ENCODE measurements at places on chromosomes 4 and X. TPM values are rescaled to one million over a fixed set of nuclear protein-coding genes. Genes with fewer than 3 reads are reported as not detected.

LINC00632 gene
- 23.5 TPM for total RNA-seq

ATP2B3 gene
- 0.54 TPM for total RNA-seq

HAUS3 gene
- 23.7 TPM for total RNA-seq

PAGE2B gene
- total RNA-seq = not detected

HTRA3 gene
- total RNA-seq = 3.6 TPM

- H3K27ac ChIP-seq = no peak overlapping the region
- H3K4me3 ChIP-seq = no peak overlapping the region
- H3K36me3 ChIP-seq = no peaks in the 10 kb centered on the region
- H3K4me1 ChIP-seq = peaks cover 44% of the 10 kb centered on the region
Measured at GRCh38 chr4:151537687-151538086, 128.7 kb downstream of the FHIP1A start.

DNA sequence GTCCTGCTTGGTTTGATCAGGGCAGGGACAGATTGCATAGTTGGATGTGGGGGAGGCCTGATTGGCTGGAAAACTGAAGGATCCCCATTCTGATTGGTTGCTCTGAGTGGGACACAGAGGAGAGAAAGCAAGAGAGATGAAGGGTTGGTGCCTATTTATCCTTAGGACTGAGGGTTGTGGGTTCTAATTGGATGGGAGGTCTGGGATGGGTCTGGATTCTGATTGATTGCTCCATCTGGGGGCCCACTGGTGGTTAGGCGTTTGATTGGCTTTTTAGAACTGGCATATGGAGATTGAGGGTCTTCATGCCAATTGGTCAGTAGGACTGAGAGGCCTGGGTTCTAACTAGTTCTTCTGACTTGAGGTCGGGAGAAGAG, 644 bp upstream of the EBP start:
- H3K4me1 ChIP-seq = no peaks in the 10 kb centered on the region
- H3K27me3 ChIP-seq = no peaks in the 10 kb centered on the region
- H3K4me3 ChIP-seq = peak overlapping the region; percentile 77

DNA sequence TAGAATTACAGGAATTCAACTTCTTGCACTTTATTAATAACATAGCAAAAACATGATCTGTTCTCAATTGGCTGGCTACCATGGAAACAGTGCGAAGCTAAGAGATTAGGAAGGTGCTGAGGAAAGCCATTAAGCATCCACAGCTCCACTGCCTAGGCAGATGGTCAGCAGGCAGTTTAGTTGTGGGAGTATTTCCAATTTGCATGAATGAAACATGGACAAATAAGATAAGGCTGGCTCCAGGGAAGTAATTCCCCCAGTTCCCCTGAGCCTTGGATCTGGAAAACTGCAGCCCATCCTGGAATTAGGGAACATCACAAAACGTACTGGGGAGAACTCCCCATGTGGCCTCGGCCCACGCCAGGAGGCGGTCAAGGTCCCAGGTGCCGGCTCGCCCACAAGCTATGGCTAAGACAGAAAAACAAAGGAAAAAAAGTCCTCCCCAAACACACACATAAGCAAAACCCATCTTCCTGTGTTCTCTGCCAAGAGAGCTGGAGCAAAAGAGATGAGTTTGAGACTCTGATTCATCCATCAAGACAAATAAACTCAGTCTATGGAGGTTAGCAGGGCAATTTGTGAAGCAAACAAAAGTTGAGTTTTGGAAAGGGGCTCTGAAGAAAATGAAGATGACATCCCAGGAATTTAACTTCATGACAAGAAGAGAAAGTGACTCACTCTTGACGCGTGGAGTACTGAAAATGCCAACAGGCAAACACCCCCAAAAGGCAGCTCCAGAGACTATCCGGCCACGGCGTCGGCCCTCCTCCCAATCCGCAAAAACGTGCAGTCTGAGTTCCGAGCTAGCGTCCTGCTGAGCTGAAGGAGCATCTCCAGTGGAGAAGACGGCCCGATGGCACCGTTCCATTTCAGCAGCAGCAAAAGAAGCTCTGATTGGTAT, 45.1 kb downstream of the IGFBP7 start:
- DNase-seq = no peak
- H3K27ac ChIP-seq = no peak overlapping the region
- H3K4me3 ChIP-seq = no peak overlapping the region
- no peaks in the 10 kb centered on the region for H3K36me3 ChIP-seq
- no peaks in the 10 kb centered on the region for H3K4me1 ChIP-seq

- no peak overlapping the region for H3K27ac ChIP-seq
- DNase-seq = no peak
- H3K4me3 ChIP-seq = no peak overlapping the region
- no peaks in the 10 kb centered on the region for H3K4me1 ChIP-seq
Measured at GRCh38 chr4:81818385-81818920, 346.7 kb upstream of the RASGEF1B start.

DNA sequence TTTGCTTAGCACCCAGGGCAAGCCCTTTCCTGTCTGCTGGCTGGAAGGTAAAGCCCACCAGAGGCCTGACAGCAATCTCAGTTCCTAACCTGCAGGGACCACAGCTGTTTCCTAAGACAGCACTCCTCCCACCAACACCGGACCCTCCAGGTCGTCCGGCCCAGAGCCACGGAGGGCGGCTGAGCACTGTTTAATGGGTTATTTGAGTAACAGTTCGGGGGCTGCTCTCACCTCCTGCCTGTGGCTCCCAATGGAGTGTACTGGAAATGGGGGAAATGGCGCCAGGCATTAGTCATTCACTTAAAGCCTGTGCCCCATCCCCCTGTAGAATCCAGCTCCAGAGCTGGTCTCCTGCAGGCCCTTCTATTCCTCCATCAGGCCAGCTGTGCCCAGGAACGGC, 81.6 kb upstream of the ADRA2C start:
- no peaks in the 10 kb centered on the region for H3K4me1 ChIP-seq
- no peak overlapping the region for H3K27ac ChIP-seq
- no peak overlapping the region for H3K4me3 ChIP-seq
- H3K27me3 ChIP-seq = no peaks in the 10 kb centered on the region
- H3K36me3 ChIP-seq = no peaks in the 10 kb centered on the region

GRCh38 chr4:109067508-109068235, 234.8 kb downstream of the COL25A1 start:
- no peak overlapping the region for H3K4me3 ChIP-seq
- DNase-seq = no peak
- H3K4me1 ChIP-seq = no peaks in the 10 kb centered on the region
- H3K36me3 ChIP-seq = no peaks in the 10 kb centered on the region
- no peak overlapping the region for H3K27ac ChIP-seq

- peaks cover 5% of the 10 kb centered on the region for H3K4me1 ChIP-seq
- no peak overlapping the region for H3K4me3 ChIP-seq
- no peak overlapping the region for H3K27ac ChIP-seq
- H3K27me3 ChIP-seq = no peaks in the 10 kb centered on the region
- no peak for DNase-seq
- no peaks in the 10 kb centered on the region for H3K36me3 ChIP-seq
Measured at GRCh38 chr4:145058256-145058655, 39.7 kb downstream of the ANAPC10 start.

DNA sequence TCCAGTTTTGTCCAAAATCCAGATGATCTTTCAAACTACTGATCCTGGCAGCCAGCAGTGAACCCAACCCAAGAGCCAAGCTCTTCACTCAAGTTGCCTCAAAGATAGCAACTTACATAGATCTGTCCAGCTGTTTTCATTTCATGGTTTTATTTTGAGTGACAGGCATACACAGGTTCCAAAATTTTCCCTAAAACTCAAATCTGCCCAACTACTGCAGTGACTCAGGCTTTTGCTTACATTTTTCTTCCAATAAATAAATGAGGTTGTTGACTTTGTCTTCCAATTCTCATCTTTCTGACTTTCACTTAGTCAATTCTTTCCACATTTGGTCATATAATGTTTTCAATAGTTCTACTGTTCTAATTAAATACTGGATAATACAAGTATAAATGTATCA, 158.8 kb downstream of the TECRL start:
- DNase-seq = no peak
- H3K27ac ChIP-seq = no peak overlapping the region
- no peaks in the 10 kb centered on the region for H3K27me3 ChIP-seq
- no peaks in the 10 kb centered on the region for H3K4me1 ChIP-seq
- no peak overlapping the region for H3K4me3 ChIP-seq

DNA sequence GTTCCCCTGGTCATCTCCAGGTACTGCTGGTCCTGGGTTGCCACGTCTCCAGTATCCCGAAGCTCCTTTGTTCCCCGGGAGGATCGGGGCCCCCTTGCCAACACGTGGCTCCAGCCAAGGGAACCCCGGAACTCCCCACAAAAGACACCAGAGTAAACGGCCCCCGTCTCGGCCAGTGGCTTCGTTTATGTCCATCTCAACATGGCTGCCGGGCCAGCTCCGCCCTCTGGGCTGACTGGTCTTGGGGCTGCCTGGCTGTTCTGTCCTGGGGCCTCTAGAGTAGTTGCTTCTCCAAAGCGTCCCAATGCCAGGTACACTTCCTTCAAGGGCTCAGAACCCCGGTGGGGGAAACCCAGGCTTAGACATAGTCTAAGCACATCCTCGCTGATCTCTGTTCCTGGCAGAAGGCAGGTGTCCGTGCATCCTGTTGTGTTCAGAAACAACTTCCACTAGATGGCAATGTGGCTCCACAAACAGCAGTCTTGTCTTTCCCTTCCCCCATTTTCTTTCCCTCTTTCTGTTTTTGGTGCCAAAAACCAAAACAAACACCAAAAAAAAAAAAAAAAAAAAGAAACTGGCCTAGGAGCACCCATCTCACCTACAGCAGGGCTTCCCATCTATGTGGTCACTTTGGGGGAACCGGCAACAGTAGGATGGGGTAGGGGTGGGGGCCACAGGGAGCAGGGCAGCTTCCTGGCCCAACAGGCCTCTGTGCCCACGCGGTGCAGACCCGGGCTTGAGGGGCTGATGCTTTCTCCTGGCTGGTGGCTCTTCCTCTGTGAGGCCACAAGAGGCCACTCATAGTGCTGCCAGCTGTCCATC, 35.3 kb downstream of the NBDY start:
- H3K4me3 ChIP-seq = no peak overlapping the region
- peak; percentile 67 for DNase-seq
- no peak overlapping the region for H3K27ac ChIP-seq
- no peaks in the 10 kb centered on the region for H3K4me1 ChIP-seq
- H3K27me3 ChIP-seq = no peaks in the 10 kb centered on the region

DNA sequence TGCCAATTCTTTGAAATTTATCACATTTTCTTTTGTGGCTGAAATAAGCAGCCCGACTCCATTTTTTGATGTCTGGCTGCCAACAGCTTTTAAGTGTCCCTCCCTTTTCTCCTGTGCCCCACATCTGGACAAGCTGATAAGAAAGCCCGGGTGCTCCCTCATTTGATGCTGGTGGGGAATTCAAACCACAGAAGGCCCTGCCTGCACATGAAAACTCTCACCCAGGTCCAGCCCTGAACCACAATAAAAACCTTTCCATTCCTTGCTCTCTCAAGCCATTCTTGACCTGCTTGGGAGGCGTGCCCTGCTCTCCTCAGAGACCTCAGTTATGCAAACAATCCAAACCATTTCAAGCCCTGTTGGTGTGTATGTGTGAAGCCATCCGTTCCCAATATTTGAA, 93.9 kb downstream of the FAM53A start:
- H3K4me1 ChIP-seq = no peaks in the 10 kb centered on the region
- H3K4me3 ChIP-seq = no peak overlapping the region
- H3K36me3 ChIP-seq = no peaks in the 10 kb centered on the region
- H3K27ac ChIP-seq = no peak overlapping the region
- H3K27me3 ChIP-seq = no peaks in the 10 kb centered on the region

DNA sequence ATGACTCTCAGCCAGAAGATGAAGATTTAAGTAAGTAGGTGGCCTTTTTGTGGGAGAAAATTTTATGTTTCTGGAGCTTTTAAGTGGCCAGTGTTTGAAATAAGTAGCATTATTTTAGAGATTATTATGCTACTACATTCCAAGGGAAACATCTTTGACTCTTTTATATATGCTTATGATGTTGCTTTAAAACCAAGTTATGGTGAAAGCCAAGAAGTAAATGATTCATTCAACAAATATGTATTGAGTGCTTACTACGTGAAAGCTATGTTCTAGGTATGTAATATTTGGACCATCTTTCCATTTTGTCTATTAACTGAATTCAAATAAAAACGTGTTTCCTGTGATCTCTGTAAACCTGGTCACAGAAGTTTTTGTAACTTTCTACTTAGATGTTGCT, 58.3 kb downstream of the ZFX start:
- H3K27me3 ChIP-seq = no peaks in the 10 kb centered on the region
- no peak overlapping the region for H3K27ac ChIP-seq
- DNase-seq = no peak
- H3K36me3 ChIP-seq = no peaks in the 10 kb centered on the region

- H3K36me3 ChIP-seq = no peaks in the 10 kb centered on the region
- peak; percentile 76 for DNase-seq
- H3K27me3 ChIP-seq = no peaks in the 10 kb centered on the region
- H3K4me3 ChIP-seq = no peak overlapping the region
- peak overlapping the region; percentile 90 for H3K27ac ChIP-seq
Measured at GRCh38 chr4:182536221-182536811, 293.1 kb downstream of the TENM3 start.

GRCh38 chrX:4690521-4690920, 977.1 kb upstream of the PRKX start:
- H3K27ac ChIP-seq = no peak overlapping the region
- H3K4me3 ChIP-seq = no peak overlapping the region
- no peaks in the 10 kb centered on the region for H3K36me3 ChIP-seq
- no peak for DNase-seq
- H3K27me3 ChIP-seq = no peaks in the 10 kb centered on the region
- H3K4me1 ChIP-seq = no peaks in the 10 kb centered on the region

- no peak overlapping the region for H3K27ac ChIP-seq
- H3K4me3 ChIP-seq = no peak overlapping the region
- H3K36me3 ChIP-seq = no peaks in the 10 kb centered on the region
- peak; percentile 21 for DNase-seq
Measured at GRCh38 chrX:119094819-119095218, 22.0 kb downstream of the CT47C1 start.

DNA sequence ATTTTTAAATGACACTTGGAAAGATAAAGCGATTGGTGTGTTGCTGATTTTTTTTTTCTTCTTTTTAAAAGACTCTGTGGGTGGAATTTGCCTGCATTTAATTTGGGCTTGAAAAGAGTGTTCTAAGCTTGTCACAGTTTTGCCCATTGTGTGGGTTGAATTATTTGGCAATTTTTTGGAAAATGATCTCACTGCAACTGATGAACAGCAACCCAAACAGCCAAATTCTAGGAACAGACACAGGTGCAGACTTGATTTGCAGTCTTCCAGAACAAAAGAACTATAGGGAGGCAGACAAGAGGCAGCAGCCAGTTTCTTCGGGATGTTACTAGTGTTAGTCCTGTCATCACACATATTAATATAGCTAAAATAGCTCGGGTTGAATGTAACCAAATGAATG, 40.5 kb downstream of the CASP6 start:
- H3K4me3 ChIP-seq = no peak overlapping the region
- H3K27ac ChIP-seq = no peak overlapping the region
- H3K4me1 ChIP-seq = peaks cover 25% of the 10 kb centered on the region
- H3K36me3 ChIP-seq = no peaks in the 10 kb centered on the region
- no peaks in the 10 kb centered on the region for H3K27me3 ChIP-seq

DNA sequence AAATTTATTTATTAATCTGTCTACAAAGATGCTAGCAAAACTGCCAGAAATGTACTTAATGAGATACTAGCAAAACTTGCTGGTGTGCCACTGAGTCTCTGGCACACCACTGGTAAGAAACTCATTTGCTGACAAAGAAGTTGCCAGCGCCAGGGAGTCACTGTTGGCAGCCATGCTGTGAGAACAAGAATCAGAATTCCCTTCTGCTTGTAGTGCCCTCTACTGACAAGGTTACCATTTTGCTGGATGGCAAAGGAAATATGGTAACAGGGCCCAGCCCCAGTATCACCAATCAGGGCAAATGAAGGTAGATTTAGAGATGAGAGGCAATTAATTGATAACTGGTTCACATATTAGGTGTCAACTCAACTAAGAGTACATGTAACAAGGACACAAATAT, 750.1 kb upstream of the ADGRL3 start:
- no peak overlapping the region for H3K4me3 ChIP-seq
- no peak overlapping the region for H3K27ac ChIP-seq
- peak; percentile 20 for DNase-seq
